Stimulated activated CD4-positive, alpha-beta T cell treated with anti-CD3 and anti-CD28 coated beads, Interleukin-4, amount 100 ng/mL, for 24 hours (primary cell): ENCODE measurements at places on chromosomes 1 and 21.

DNA sequence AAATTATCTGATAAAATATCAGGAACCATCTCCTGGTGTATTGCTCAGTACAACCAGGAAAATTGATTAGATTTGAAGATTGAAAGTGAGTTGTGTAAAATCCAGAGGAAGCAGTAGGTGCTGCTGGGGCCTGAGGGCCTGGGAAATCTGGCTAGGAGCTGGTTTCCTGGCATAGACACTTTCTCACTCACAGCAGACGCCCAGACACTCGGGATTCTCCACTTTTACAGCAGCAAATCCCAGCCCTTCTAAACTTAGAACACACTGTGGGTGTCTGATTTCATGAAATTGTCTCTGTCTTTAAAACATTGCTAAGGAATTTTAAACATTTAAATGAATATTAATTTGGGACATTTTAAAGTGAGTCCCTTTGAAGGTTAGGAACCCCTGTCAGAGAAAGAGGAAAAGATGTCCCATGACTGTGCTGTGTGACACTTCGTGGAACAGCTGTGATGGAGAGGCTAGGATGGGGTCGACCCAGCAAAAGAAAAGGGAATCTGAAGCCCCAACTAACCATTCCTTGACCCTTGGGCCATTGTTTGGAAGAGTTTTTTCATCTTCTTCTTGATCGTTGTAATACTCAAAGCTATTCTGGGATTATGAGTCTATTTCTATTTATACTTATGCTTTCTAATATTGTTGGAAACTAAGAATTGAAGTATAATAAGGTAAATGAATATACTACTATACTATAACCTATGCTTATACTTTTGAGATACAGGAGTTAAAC, 49.0 kb upstream of the VAMP3 start:
- DNase-seq = no peak

GRCh38 chr1:223479718-223480425, 86.7 kb downstream of the CCDC185 start:
- DNase-seq = no peak

DNA sequence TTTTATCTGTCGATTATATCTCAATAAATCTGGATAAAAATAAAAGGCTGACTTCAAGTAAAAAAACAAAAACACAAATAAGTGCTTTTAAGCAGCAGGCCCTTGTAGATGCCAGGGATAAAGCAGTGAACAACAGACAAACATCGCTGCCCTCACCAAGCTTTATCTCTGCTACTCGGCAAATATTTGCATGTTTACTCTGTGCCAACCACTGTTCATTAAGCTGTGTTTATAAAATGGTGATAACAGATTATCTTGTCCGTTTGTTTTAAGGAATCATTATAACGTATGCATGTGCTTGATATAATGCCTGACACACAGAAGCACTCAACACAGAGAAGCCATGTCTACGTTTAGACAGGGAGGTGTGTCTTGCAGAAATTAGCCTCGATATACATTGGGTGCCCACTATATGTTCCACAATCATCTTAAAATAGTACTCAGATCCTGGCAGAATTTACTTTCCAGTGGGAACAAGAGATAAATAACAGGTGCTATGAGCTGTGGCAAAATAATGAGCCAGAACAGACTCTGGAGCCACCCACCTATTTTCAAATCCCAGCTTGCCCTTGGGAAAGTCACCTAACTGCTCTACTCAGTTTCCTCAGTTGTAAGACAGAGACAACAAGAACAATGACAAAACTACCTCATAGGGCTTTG, 47.2 kb downstream of the TRIT1 start:
- DNase-seq = no peak

GRCh38 chr1:220217383-220217988, 54.8 kb downstream of the RAB3GAP2 start:
- no peak for DNase-seq

- DNase-seq = no peak
Observed at GRCh38 chr1:221877311-221877710, 135.4 kb upstream of the DUSP10 start.

DNA sequence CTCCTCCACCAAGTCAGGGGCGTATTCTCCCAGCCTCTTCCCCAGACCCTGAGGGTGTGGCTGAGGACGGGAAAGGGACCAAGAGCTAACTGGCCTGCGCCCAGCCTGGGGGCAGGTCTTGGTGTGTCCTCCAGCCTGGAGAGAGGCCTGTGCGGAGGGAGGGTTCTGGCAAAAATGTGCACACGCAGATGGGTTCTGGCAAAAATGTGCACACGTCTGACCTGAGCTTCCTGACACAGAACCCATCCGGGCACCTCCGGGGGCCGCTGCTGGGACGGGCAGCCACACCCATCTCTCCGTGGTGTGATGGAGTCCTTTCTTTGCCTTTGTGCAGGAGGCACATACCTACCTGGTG, 23.1 kb upstream of the PKP1 start:
- DNase-seq = no peak

- DNase-seq = no peak
Observed at GRCh38 chr1:239155466-239156091, 230.8 kb upstream of the CHRM3 start.

DNA sequence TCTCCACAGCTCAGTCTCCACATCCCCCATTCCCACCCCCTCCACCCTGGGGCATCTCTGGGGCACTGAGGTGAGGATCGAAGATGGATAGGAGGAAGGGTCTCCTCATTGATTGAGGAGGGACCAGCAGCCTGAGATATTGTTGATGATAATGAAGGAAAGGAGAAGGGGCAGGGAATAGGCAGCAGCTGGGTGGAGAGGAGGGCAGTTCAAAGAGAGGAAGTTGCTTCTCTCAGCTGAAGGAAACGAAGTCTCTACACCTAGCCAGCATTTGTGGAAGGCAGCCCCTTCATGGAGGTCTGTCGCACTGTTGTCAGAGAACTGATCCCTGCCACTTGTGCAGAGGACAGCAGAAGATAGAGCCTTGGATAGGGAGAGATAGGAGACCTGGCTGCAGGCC, 5.7 kb downstream of the KNCN start:
- no peak for DNase-seq

DNA sequence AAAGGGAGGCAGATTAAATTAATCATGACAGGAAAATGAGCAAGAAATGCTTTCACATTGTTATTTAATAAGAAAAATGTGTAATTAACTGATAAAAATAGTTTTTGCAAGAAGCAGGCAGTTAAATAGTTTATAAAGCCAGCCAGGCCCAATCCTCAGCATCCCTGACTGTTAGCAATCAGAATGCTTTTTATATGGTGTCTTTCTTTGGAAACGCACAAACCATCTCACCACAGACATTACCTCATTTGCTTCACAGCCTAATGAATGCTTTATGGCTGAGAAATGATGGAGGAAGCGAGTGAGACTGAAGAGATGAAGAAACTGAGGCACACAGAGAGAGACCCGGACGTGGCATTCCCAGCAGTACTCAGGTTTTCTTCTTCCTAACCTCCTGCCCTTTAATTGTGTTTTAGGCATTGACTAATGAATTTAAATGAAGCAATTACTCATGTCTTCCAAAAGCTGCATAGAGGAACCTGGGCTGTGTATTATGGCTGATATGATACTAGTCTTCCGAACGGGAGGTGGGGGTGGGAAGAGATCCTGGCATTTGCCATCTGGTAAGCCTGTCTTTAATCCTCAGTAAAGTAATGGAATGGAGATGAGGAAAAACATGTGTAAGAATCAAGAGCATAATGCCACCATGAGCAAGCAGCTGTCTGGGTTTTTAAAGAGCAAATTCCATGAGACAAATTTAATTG, 116.1 kb upstream of the LMO4 start:
- DNase-seq = no peak

- DNase-seq = no peak
Observed at GRCh38 chr1:162687870-162688269, 55.6 kb downstream of the DDR2 start.

GRCh38 chr1:160981584-160982411, 27.2 kb upstream of the ITLN2 start:
- no peak for DNase-seq

DNA sequence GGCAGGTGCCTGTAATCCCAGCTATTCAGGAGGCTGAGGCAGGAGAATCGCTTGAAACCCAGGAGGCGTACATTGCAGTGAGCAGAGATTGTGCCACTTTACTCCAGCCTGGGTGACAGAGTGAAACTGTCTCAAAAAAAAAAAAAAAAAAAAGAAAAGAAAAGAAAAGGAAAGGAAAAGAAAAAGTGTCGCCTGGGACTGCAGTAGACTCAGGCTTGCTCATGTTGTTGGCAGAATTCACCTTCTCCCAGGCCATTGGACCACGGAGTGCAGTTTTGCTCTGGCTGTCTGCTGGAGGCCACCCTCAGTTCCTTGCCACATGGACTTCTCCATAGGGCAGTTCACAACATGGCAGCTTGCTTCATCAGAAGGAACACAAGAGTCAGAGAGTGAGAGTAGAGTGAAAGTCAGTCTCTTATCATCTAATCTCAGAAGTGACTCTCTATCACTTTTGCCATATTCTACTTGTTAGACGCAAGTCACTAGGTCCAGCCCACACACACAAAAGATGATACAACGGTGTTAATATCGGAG, 29.2 kb downstream of the BCAS2 start:
- no peak for DNase-seq

DNA sequence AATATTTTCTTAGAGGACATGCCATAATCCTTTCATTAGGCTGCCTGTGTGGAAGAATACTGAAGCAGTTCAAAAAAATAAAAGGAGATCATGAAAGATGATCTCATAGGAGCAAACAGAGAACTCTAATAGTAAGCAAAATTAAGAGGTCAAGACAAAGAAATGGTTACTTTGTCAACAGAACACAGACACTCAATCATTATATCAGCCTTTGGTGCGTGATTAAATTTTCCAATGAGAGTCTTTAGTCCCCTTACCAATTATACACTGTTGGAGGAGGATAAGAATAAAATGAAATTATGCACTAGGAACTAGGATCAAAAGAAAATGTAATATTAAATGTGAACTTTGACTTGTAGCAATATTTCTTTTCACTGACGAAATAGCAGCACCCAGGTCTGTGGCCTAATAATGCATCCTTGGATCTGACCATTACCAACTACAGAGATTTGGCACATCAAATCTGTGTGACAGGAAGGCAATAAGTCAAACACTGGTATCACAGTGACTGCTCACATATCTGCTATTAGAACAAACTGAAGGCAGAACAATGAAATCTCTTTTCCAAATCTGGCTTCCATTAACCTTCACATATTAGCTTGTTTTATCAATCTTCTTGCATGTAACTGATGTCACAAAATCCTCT, 1812.9 kb downstream of the PLA2G4A start:
- no peak for DNase-seq

- DNase-seq = no peak
Observed at GRCh38 chr1:181043025-181043888, 9.5 kb downstream of the MR1 start.

DNA sequence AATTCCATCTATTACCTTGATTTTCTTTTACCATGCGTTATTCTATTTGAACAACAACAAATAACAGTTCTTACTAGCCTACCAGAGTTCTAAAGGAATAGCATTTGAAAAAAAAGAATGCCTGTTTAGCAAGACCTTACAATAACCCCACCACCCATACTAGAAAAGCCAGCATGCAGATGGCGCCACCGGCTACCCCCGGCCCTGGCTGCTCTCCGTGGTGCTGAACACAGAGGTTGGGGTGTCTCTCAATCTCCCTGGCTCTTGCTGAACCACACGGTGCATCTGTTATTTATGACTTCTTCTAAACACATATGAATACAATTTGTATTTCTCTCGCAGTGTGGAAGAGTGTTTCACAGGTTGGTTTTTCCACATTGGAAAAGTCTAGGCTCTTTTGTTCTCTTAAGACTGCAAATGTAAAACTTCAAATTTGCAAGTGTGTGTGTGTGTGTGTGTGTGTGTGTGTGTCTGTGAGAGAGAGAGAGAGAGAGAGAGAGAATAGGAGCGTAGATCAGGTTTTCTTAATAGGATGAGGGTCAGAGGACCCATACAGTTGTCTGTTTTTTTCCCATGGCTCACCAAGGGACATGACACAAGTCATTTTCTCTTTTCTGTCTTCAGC, 13.6 kb downstream of the GRIK3 start:
- no peak for DNase-seq

DNA sequence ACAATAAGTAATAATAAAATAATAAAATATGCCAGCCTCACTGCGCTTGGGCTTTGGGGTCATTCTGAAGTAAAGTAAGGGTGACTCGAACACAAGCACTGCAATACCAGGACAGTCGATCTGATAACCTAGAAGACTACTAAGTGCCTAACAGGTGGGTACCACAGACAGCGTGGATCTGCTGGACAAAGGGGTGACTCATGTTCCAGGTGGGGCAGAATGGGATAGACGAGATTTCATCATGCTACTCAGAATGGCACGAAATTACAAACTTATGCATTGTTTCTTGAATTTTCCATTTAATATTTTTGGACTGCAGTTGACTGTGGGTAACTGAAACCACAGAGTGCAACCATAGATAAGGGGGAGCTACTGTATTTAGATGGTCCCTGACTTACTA, 221.1 kb upstream of the GREM2 start:
- DNase-seq = no peak

- DNase-seq = no peak
Observed at GRCh38 chr1:172680733-172681275, 21.9 kb downstream of the FASLG start.
